ENCODE measurements at places on chromosomes 2 and 18.

DNA sequence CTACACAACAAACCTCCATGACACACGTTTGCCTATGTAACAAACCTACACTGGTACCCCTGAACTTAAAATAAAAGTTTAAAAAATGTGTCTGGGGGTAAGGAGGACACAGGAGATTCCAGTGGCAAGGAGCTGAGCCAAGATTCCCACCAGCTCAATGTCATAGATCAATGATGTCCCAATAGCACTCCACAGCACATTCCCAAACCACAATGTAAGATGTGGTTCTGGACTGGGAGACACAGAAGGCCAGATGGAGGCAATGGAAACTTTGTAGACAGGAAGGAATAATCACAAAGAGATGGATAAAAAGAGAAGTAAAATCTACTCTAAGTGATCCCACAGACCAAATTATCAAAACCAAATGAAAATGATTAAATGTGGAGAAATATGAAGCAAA, 312.4 kb upstream of the SOX11 start:
- no peak for DNase-seq

- DNase-seq = no peak
These were observed 201.7 kb downstream of the BCL11A start for GRCh38 chr2:60351802-60352201.

DNA sequence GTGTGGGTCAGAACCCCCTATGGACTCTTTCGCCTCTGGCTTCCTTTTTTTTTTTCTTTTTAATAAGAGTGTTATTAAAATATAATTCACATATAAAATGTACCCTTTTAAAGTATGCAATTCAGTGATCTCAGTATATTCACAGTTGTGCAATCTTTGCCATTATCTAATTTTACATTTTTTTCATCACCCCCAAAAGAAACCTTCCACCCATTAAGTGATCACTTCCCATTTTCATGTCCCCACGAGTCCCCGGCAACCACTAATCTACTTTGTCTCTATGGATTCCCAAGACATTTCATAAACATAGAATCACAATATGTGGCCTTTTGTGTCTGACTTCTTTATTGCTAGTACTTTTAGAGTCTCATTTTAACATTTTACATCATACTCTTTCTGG, 38.7 kb upstream of the ANXA4 start:
- no peak for DNase-seq

DNA sequence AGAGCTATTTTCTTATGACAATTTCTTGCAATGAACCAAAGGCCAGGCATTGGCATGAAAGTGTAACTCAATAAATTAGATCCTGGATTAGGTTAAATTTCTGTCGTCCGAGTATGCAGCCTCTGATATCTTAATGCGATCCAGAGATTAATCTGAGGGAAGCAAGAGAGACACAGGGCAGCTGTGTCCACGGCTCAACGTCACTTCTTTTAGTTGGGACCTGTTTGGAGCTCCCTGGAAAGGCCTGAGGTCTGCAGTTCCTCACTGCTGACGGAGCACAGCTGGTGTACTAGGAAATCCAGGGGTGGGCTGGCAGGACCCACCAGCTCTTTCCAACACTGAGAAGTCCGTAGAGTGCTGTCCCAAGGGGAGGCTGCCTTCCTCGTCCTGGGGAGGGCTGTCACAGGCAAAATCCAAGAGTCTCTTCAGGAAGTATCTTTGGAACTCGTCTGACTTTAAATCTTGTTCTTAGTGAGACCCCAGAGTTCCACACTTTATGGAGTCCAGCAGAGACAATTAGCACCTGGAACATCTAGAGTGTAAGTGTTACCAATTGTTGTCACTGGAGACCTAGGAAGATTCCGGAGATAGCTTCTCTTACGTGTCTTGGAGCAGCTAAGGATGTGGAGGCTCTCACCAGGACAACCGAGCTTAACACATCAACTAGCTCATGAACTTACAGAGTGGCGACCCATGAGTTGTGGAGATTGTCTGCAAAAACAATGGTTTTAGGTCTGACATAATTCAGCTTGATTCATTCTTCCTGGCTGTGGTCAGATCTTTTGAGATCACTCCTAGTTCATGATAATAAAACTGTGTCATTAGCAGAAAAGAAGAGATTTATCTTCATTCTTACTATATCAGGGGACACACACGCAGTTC, 173.7 kb downstream of the ACKR3 start:
- DNase-seq = peak; percentile 54

GRCh38 chr2:144132357-144132756, 387.6 kb downstream of the ZEB2 start:
- no peak for DNase-seq

DNA sequence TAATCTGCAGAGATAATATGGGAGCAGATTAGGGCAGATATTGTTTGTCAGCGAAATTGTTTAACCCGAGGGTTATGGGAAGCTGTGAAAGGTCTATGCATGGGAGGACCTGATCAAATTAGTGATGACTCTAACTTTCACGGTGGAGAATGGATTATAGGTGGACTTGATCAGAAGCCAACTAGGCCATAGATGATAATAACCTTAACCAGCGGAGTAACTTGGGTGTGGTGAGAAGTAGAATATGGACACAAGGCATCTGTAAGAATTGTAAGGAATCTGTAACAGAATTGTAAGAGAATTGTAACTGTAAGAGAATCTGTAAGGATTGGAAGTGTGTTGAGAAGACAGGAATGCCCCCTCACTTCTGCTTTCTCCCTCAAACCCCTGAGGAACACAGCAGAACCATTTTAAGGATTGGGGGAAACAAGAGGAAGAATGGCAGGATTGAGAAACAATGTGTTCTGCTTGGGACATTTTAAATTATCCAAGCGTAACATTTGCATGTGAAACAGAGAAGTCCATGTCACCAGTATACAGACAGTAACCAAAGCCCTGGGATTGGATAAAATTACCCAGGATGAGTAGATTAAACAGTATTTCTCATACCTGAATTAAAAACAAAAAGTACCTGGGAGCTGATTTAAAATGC, 14.9 kb upstream of the SLC39A10 start:
- no peak for DNase-seq

GRCh38 chr18:48961547-48961946, 10.8 kb upstream of the SMAD7 start:
- DNase-seq = no peak

GRCh38 chr18:9404565-9405060, 70.0 kb downstream of the TWSG1 start:
- no peak for DNase-seq

DNA sequence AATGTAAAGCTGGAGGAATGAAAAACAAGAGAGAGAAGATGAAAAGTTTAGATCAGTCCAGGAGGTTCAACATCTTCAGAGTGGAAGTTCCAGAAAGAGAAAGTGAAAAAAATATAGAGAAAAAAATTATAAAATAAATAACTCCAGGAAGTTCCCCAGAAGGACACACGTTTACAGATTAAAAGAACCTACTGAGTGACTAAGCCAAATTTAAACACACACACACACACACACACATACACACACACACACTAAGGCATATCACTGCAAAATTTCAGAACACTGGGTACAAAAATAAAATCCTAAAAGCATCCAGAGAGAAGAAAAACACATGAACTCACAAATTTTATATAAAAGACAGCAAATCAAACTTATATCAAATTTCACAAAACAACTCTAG, 85.9 kb upstream of the PMAIP1 start:
- DNase-seq = no peak

- DNase-seq = no peak
These were observed 65.6 kb downstream of the SH3RF3 start for GRCh38 chr2:109194620-109194937.

DNA sequence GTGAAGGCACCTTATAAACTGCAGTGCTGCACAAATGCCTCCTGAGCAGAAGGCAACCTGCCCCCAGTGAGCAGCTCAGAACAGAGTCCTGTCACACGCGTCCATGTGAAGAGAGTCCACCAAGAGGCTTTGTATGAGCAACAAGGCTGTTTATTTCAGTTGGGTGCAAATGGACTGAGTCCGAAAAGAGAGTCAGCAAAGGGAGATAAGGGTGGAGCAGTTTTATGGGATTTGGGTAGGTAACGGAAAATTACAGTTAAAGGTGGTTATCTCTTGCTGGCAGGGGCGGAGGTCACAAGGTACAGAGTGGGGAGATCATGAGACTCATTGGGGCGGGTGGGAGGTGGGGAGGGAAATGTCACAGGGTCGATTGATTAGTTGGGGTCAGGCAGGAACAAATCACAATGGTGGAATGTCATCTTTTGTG, 53.4 kb upstream of the RALBP1 start:
- DNase-seq = no peak

- DNase-seq = no peak
These were observed 151.6 kb downstream of the MREG start for GRCh38 chr2:215861607-215862350.

DNA sequence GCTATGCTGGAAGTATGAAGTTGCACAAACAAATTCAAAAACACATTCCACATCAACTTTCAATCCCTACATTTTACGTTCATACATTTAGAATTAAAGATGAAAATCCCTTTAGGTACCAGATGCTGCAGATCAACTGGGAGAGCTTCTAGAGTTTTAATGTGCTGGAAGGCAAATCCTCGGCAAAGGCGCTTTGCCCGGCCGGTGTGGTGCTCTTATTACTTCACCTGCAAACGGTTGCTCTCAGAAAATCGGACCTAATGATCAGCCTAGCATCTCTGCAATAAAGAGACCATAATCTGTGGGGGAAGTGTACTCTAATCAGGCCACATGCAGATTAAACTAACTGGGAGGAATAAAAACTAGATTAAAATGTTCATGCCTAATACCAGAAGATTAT, 513.8 kb downstream of the ZEB2 start:
- DNase-seq = no peak

- no peak for DNase-seq
These were observed 53.4 kb upstream of the LINC00305 start for GRCh38 chr18:64202210-64202836.

DNA sequence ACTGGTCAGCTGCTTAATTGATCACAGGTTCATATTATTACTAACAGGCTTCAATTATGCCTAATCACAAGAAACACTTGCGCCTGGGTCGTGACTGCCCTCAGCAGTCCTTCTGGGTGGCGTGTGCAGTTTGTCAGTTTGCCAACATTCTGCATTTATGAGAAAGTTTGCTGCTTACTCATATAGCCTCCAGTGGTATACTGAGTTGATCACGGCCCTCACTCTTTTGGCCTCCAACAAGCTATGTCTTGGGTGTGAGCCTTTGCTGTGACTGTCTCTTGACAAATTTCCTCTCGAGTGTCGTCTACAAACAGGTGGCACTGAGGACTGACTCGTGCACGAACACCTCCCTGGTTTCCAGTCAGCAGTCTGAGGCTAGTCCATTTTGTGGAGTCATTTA, 27.3 kb downstream of the DCDC2C start:
- DNase-seq = no peak

GRCh38 chr18:577643-578375, 2.4 kb upstream of the CETN1 start:
- no peak for DNase-seq

GRCh38 chr2:223469270-223470046, 132.7 kb downstream of the SCG2 start:
- DNase-seq = peak; percentile 8

- no peak for DNase-seq
These were observed 18.4 kb upstream of the PRLH start for GRCh38 chr2:237547841-237548416.

DNA sequence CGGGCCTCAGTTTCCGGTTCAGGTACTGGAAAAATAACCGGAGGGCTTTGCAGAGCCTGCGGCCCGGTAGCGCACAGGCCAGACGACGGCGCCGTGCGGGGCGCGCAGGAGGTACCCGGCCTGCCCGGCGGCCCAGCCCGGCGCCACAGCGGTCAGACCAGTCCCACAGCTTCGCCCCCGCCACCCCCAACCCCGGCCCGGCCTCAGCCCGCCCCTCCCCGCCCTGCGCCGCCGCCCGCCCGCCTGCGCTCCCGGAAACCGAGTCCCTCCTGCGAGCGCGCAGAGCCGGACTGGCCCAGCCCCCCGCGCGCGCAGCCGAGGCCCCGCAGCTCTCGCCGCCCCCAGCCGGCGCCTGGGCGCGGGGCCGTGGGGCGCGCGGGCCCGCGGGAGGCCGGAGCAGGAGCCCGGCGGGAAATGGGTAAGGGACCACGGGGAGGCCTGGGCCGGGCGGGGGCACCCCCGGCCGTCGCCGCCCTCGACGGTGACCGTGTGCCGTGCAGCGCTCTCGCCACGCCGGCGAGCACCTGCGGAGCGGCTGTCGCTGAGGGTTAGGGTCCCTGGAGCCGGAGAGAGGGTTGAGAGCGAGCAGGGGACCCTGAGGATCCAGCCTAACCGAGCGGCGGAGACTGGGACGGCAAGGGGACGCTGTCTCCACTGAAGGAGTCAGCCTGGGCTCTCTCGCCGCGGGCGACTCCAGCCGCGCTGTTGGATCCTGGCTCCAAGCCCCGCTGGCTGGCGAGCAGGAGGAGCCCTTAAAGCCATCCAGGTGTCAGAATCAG, 16.5 kb upstream of the PSD4 start:
- DNase-seq = no peak

GRCh38 chr2:240413813-240414429, 21.5 kb upstream of the GPC1 start:
- DNase-seq = no peak

- no peak for DNase-seq
These were observed 77.8 kb upstream of the STK17B start for GRCh38 chr2:196249171-196249570.

DNA sequence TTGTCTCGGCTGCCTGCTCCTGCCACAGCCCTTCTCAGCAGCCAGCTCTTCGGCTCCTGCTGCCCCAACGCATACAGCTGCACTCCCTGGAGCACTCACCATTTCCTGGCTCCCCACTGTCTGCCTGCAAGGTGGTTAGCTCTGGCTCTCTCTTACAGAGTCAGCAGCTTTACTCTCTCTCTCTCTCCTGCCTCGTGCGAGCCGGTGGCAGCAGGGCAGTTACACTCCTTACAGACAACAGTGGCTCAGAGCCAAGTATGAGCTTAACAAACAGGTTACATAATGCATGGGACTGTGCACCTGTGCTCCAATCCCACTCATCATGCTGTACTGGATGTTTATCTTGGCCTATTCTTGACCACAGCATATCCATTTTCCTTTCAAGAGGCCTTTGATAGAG, 47.4 kb upstream of the DNAJC10 start:
- DNase-seq = no peak

DNA sequence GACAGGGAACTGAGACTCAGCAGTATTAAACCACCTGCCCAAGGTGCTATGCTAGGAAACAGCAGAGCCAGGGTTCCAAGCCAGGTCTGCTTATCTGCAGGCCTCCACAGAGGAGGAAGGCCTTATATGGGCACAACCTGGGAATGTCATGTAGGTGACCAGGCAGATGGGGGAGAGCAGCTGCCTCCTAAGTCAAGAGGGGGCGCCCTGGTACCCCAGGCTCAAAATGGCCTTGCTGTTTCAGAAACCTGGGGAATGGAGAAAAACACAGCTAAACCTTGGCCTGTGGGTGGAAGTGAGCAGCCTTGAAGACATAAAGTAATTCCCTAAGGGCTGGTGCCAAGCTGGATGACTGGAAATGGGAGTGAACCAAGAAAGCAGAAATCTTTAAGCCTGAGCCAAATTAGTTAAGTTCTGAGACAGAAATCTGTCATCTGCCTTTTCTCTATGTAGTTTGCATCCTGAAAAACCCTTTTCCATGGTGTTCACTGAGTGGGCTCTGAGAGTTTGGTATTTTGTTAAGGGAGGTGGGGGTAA, 79.1 kb downstream of the MAPK4 start:
- no peak for DNase-seq
